ENCODE measurements at places on chromosomes 12 and 14.

- DNase-seq, result no peak
Observed at GRCh38 chr12:26994109-26994508, 20.1 kb downstream of the TM7SF3 start.

DNA sequence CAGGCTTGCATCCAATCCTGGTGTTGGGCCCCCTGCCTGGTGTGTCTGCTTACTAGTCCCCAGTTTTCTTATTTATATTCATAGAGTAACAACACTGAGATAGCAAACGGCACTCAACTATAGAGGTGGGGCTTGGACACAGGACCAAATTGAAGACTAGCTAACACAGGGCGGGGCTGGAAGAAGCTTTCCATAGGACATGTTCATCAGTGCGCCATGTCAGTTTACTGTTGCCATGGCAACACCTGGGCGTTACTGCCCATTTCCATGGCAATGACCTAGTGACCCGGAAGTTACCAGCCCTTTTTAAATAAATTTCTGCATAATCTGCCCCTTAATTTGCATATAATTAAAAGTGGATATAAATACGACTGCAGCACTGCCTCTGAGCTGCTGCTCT is 275.5 kb upstream of the TMEM132C start:
- DNase-seq, result no peak

DNA sequence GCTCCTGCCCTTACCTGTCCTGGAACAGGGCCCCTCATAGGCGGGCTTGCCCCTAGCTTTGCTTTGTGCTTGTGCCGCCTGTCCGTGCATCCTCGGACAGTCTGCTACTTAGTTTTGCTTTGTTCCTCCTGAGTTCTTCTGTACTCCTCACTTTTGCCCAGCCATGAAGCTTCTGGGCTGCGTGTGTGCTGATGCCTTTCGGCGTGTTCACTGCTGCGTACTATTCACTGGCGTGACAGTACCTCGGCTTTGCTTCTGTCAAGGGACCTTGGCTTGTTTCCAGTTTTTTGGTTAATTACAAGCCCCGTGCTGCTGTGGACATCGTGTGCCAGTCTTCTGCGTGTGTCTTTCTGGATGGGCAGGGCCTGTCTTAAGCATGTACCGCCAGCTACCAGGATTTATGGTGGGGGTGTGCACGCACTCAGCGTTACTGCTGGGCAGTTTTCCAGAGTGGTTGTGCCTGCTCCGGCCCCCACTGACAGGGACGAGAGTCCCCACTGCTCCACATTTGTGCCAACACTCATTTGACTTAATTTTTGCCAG is 2.5 kb downstream of the PACS2 start:
- DNase-seq, result no peak

- DNase-seq, result peak; percentile 97
Observed at GRCh38 chr14:73728717-73729330, 14.6 kb upstream of the PNMA1 start.

- DNase-seq, result no peak
Observed at GRCh38 chr14:34711169-34711568, 3.2 kb downstream of the CFL2 start.

DNA sequence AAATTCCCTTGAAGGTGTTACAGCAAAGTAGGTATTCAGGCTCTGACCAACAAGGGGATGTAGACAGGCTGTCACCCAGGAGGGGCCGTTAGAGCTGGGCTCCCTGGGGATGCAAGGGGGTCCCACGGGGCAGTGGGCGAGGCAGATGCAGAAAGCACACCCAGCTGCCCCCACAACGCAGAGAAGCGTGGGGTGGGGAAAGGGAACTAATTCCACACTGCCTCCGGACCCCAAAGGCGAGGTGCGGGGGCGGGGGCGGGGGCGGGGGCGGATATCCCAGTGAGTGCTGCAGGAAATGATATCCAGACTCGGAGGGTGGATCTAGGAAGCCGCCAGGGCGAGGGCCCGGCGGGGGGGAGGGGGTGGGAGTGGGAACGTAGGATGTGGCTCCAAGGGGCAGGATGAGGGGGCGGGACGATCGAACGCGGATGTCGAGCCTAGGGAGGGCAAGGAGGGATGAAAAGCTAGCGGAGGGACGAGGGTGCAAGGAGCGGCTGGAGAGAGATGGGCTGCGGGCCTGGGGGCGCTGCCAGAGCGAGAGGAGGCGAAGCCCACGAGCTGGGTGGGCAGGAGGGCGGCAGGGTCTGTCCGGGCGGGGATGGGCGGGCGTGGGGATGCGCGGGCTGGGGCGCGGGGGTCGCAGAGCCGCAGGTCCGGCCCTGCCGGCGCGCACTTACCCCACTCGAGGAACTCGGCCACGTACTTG is 874 bp downstream of the CDC42BPB start:
- peak; percentile 56 for DNase-seq

DNA sequence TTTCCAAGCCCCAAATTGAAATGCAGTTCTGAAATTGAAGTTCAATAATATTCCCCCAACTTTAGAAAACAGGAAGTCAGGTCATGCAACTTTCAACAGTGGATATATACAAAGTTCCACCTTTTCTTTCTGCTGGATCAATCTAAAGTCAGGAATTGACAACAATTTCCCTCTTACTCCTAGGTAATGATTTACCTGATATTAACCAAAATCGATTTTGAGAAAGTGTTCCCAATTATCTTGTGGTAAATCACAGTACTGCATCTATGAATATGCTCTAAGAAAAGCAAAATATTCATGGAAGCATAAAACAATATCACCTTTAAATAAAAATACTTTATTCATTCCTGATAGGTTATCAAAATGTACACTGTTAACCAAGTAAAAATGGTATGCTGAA is 28.4 kb downstream of the BDKRB1 start:
- DNase-seq, result no peak

GRCh38 chr12:95859947-95860850 is 1.4 kb downstream of the SNRPF start:
- no peak for DNase-seq

GRCh38 chr12:113048716-113049127 is 7.8 kb upstream of the DTX1 start:
- DNase-seq, result peak; percentile 88
